Transverse colon (tissue), 4 donors: ENCODE measurements at places on chromosomes 2 and 18.
A peak's percentile ranks its signal among the peaks of the same experiment; 100 is the strongest.

GRCh38 chr2:51011693-51012092 is 20.2 kb downstream of the NRXN1 start:
- DNase-seq = no peak

GRCh38 chr2:46117379-46117778 is 179.8 kb upstream of the EPAS1 start:
- no peak for DNase-seq

- no peak for DNase-seq
Measured at GRCh38 chr18:78685250-78685979, 294.2 kb upstream of the SALL3 start.

- peak; percentile 73 for DNase-seq
Measured at GRCh38 chr18:77650799-77651385, 401.2 kb downstream of the GALR1 start.

DNA sequence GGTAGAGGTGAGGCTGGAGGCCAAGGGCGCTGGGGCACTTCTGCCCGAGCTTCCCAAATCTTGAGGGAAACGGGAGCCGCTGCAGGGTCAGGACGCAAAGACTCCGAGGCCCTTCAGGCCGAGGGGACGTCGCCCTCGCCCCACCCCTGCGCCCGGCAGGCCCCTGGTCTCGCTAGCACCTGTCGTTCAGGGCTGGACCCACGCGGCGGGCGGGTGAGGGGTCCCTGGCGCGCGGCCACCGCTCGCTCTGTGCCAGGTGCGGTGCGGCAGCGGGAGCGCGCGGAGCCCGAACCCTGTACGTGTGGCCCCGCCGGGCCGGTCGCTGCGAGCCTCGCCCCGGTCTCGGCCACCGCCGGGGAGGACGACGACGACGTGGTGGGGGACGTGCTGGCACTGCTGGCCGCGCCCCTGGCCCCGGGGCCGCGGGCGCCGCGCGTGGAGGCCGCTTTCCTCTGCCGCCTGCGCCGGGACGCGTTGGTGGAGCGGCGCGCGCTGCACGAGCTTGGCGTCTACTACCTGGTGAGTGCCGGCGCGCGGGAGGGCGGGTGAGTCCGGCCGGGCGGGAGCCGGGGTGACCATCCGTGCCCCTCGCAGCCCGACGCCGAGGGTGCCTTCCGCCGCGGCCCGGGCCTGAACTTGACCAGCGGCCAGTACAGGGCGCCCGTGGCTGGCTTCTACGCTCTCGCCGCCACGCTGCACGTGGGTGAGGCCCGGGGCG is 4.9 kb downstream of the ERFE start:
- DNase-seq = no peak

GRCh38 chr18:75635096-75635495 is 207.6 kb upstream of the SMIM21 start:
- no peak for DNase-seq

DNA sequence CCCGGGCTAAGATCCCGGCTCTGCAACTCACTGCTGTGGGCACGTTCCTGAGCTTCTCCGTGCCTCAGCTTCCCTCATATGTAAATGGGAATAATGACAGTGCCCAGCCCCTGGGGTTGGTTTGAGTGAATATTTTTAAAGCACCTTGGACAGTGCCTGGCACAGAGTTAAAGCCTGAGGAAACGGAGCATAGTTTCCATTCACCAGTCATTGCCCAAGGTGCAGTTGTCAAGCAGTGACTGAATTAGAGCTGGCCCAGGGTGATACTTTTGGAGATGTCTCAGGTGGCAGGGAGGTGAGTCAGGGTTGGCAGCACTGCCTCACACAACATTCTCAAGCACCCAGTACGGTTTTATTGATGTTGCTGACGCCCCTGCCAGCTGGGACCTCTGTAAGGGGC is 12.2 kb downstream of the TMEM177 start:
- no peak for DNase-seq

- DNase-seq = no peak
Measured at GRCh38 chr2:233602076-233602475, 15.4 kb upstream of the UGT1A8 start.

DNA sequence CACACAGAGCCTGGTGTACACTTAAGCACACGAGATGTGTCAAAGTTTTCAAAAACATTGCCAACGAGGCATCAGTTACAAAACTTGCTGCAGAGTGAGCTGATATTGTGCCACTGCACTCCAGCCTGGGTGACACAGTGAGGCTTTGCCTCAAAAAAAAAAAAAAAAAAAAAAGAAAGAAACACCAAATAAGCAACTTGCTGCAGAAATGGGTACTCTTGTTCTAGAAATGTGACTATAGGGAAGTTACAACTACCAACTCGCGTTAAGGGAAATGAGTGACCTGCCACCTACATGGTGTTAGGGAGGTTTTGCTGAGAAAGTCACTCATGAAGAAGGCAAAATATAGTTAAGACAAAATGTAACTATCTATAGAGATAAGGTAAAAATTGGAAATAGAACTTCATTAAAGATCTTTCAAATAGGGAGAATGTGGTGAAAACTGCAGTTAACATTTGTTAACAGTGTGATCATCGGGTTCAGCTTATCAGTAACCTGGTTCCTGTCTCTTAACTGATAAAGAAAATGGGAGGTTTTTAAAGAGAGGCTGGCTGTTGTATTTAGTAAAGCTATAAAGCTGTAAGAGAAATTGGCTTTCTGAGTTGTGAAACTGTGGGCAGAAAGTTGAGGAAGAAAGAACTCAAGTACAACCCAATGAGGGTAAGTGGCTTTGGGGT is at the start of gene IL1RL1:
TSS of gene IL1RL1 (plus strand) at position 600 of the 677 bp plus-strand sequence. CDS start 26,702 bp downstream, outside the sequence.
- no peak for DNase-seq

GRCh38 chr2:111936881-111937280 is 38.5 kb downstream of the MERTK start:
- no peak for DNase-seq

GRCh38 chr2:102110596-102111334 is 31.8 kb upstream of the IL1R1 start:
- DNase-seq = no peak

- no peak for DNase-seq
Measured at GRCh38 chr2:18740474-18740881, 151.1 kb upstream of the NT5C1B start.

GRCh38 chr2:200130762-200131166 is 175.4 kb downstream of the MAIP1 start:
- DNase-seq = no peak

DNA sequence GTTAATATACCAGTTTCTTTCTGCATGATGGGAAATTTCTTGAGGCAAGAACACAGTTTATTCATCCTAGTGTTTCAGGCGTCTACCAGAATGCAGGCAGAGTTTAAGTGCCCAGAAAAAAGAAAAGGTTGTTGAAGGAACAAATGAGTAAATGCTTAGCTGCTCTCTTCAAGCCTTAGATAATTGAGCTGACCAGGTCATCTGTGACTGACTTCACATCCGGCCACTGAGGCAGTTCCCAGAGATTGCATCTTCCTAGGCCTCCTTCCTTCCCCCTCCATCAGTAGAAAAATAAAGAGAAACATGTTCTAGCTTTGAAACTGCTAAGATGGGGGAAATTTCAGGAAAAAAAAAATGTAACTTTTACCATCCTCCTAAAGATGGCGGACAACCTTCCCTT is 9.4 kb upstream of the TMEM163 start:
- DNase-seq = no peak

DNA sequence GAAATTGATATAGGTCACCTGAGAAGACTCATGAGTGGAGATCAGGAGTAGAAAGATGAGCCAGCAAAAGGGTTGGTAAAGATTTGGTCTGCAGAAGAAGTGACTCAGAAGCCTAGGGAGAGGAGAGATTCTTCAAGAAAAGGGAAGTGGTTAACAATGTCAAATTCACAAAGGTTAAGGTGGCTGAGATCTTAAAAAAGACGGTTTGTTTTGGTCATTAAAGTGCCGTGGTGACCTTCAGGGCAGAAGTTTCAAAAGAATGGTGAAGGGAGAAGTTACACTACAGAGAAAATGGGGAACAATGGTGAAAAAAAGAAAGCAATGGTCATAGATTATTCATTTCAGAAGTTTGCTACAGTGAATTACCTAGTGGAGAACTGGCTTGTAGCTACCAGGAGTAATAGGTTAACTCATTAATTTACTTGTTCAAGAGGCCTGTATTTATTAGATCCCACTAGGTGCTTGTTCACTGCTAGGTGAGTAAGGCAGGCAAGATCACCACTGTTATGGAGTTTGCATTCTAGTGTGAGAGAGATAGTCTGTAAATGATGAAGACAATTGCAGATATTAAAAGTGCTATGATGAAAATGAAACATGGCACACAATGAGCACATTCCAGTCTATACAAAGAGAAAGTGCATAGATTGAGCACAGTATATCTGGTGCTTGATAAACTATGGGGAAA is 43.0 kb downstream of the FBXO48 start:
- DNase-seq = no peak

GRCh38 chr2:62611854-62612253 is 93.7 kb upstream of the EHBP1 start:
- DNase-seq = no peak

- DNase-seq = no peak
Measured at GRCh38 chr2:173059292-173059691, 16.4 kb upstream of the MAP3K20 start.

DNA sequence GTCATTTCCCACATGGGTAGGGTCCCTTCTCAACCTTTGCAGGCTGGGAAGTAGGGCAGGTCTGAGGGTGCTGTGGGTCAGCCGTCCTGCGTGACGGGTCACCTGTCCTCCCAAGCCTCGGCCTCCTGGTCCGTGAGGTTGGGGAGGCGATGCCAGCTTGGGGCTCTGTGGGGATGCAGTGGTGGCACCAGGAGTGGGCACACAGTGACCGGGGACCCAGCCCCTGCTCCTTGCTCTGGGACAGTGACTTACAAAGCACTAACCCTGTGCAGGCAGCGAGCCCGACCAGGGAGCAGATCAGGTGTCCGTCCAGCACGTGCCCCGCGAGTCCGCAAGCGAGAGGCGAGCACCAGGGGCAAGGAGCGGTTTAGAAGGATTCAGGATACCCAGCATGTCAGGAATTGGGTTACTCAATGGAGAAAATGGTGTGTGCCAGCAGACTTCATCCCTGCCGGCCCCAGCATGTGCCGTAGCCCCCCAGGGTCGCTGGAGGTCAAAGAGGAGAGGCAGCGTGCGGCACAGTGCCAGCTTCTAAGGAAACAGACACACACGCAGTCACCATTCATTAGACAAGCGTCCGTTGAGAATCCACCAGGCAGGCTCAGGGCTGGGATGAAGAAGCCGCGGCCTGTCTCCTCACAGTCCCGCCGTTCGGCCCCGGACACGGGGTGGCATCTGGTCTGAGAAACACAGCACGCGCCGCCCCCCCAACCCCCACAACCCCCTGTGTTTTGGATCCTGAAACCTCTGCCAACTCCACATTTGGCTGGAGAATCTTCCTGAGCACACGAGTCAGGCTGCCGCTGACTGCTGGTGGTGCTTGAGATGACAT is 11.7 kb downstream of the COLEC11 start:
- no peak for DNase-seq

GRCh38 chr2:186714611-186715010 is 20.8 kb downstream of the FAM171B start:
- no peak for DNase-seq

GRCh38 chr2:152339556-152340286 is 4.7 kb downstream of the FMNL2 start:
- no peak for DNase-seq

GRCh38 chr2:68980956-68981355 is 6.5 kb downstream of the GKN1 start:
- no peak for DNase-seq

- DNase-seq = no peak
Measured at GRCh38 chr2:18971628-18972027, 382.3 kb upstream of the NT5C1B start.

DNA sequence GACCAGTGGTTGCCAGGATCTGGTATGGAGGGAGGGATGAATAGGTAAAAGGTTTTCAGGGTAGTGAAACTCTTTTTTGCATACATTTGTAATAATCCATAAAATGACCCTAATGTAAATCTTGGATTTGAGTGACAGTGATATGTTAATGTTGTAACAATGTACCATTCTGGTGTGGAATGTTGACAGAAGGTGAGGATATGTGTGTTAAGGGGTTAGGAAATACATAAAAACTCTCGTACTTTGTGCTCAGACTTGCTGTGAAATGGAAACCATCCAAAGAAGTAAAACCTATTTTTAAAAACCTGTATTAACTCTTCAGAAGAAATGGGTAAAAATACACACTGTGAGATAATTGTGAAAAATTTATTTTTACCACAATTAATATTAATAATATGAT is 66.2 kb downstream of the SYT4 start:
- no peak for DNase-seq

- DNase-seq = peak; percentile 55
Measured at GRCh38 chr2:46776687-46777327, 138.8 kb downstream of the MCFD2 start.

DNA sequence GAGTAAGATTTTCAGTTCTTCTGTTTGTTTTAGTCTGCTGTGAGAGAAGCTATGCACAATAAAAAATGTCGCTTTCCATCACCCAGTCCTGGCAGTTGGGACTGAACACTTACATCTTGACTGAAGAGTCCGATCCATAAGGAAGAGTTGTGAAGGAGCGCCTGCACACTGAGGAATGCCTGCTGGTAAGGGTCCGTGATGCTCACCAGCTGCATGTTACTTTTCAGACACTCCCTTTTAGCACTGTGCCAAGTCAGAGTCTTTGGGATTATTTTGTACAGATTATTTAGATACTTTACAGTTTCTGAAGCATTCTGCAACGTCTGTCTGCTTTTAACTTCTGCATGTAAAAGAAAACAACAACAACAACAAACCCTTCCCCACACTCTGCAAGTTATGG is 42.6 kb upstream of the CD302 start:
- DNase-seq = no peak

GRCh38 chr2:66034467-66034866 is 400.5 kb upstream of the MEIS1 start:
- no peak for DNase-seq

- no peak for DNase-seq
Measured at GRCh38 chr2:55231546-55232083, 478 bp downstream of the CLHC1 start.
